ENCODE measurements at places on chromosomes 5 and 9.

DNA sequence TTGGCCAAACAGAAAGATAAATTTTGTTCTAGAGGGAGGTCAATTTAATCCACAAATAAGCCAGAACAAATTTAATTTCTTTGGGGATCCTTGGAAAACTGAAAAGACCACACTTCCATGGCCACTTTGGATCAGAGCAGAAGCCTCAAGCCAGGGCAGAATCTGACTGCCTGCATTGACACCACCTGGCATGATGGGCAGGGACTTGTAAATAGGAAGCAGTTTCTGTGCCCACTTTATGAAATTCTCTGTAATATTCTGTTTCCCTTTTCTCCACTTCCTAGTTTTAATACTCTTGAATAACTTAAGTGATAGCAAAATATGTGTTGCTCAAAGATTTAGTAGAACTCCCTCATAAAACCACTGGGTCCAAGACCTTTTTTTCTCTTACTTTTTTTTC lies 6.7 kb upstream of the TMEM252 start:
- no peak for DNase-seq

DNA sequence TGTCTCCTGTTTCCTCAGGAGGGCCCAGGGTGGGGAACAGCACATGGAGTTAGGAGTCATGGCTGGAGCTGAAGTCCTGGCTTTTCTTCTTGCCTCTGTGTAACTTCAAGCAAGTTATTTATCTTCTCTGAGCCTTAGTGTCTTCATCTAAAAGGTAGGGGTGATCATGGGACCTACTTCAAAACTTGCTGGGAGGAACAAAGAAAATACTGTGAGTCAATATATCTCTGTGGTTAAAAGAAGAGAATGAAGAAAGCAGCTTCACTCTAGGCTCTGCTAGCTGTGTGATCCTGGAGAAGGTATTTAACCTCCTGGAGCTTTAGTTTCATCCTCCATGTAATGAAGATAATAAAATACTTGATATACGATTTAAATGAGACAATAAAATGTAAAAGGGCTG lies 26.5 kb downstream of the AFAP1L1 start:
- no peak for DNase-seq

DNA sequence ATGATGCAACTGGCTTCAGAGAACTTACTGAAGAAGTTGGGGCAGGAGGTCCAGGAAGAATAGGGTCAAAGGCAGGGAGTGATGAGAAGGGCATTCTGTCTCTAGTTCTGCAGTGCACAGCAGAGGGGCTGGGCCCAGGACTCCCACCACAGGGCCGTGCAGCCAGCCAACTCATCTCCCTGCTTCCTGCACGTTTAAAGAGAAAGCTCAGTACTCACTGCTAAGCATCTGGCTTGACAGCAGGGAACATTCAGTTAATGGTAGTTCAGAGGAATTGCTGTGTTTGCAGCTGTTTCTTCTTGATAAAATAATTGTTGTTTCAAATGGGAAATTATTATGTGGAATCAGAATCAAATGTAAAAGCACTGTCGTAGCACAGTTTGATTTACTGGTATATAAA lies 25.6 kb upstream of the SCAMP1 start:
- no peak for DNase-seq

DNA sequence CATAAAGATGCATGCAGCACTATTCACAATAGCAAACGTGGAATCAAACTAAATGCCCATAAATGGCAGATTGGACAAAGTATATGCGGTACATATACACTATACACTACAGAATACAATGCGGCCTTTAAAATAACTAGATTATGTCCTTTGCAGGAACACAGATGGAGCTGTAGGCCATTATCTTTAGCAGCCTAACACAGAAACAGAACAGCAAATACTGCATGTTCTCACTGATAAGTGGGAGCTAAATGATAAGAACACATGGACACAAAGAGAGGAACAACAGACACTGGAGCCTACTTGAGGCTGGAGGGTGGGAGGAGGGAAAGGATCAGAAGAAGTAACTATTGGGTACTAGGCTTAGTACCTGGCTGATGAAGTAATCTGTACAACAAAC lies 758.2 kb downstream of the TLE1 start:
- DNase-seq = no peak

GRCh38 chr5:158591301-158591863 lies 508.3 kb downstream of the EBF1 start:
- no peak for DNase-seq

- peak; percentile 12 for DNase-seq
These were observed 320.4 kb upstream of the EFNA5 start for GRCh38 chr5:107990881-107991810.

DNA sequence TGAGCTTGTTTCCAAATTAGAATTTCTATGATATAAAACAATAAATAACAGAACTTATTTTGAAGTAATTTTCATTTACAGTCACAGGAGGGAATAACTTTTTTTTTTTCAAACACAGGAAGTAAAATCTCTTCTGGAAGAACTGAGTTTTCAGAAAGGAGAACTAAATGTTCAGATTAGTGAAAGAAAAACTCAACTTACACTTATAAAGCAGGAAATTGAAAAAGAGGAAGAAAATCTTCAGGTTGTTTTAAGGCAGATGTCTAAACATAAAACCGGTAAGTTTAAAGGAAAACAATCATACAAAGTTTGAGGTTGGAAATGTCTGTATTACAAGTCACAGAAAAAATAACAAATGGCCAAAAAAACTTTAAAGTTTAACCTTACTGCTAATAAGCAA lies 41.6 kb downstream of the RAB14 start:
- no peak for DNase-seq

DNA sequence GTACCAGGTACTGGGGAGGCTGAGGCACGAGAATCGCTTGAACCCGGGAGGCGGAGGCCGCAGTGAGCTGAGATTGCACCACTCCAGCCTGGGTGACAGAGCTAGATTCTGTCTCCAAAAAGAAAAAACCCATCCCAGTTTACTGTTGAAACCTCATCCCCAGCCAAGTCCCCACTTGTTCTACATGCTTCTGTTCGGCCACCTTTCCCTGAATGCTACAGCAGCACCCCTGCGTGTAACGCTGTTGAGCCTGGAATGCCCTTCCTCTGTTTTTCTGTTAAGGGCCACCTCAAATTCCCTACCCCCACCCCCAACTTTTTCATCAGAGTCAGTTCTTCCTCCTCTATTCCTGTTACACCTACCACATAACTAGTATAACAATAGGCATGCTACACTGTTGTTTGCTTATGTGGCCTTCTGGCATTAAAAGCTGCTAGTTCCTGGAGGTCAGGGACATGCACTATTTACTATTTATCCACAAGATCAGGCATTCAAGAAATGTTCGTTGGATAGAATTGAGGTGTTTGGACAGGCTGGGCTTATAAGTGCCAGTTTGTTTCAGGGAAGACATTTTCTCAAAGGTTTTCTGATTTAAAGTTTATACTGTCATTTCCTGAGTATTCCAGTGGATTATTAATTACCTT lies 47.1 kb upstream of the C5orf47 start:
- no peak for DNase-seq

DNA sequence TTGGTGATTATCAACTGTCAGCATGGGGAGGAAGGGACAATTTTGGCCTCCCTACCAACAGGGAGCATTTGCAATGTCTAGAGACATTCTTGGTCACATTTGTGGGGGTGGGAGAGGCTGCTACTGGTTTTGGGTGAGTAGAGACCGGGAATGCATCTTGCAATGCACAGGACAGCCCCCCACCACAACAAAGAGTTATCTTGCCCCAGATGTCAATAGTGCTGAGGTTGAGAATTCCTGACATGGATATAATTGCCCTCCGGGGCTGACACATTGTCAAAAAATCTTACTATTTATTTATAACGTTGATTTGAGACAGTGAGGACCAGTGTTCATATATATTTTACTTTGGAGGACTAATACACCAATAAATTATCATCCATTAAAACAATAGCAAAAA lies 316.1 kb downstream of the PSAT1 start:
- DNase-seq = no peak

DNA sequence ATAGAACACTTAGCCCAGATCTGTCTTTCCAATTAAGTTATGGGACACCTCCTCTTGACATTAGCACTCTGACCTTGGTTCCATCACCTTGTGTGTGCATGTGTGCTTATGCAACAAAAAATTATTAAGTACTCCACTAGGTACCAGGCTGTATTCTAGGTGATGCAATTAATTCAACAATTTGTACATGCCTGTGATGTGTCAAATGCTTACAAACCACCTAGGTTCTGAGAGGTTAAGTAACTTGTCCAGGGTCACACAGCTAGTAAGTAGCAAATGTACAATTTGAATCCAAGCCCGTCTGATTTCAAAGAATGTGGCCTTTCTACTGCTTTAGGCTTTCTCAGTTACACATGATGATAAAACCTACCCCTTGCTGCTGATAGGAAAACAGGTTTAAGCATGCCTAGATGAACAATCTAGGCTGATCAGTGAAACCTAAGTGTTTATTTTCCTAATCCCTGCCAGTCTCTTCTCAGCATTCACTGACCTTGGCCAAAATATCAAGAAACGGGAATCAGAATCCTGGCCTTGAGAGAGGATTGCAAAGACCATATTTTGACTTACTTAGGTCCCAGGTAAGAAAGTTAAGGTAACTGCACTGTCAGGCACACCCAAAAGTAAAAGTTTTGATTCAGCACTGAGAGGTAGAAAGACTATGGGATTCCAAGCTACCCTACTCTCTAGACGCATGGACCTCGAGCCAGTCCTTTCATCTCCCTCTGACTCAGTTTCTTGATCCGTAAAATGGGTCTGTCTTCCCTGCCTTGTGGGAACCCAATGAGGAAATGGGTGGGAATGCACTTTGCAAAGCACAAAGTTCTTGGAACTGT lies 1.0 kb downstream of the TBC1D2 start:
- no peak for DNase-seq

GRCh38 chr5:31343946-31344345 lies 150.5 kb downstream of the CDH6 start:
- DNase-seq = no peak

- DNase-seq = peak; percentile 77
These were observed 18.9 kb upstream of the SPTLC1 start for GRCh38 chr9:92133949-92134604.

GRCh38 chr5:73726606-73727231 lies 100.7 kb downstream of the ARHGEF28 start:
- DNase-seq = no peak

DNA sequence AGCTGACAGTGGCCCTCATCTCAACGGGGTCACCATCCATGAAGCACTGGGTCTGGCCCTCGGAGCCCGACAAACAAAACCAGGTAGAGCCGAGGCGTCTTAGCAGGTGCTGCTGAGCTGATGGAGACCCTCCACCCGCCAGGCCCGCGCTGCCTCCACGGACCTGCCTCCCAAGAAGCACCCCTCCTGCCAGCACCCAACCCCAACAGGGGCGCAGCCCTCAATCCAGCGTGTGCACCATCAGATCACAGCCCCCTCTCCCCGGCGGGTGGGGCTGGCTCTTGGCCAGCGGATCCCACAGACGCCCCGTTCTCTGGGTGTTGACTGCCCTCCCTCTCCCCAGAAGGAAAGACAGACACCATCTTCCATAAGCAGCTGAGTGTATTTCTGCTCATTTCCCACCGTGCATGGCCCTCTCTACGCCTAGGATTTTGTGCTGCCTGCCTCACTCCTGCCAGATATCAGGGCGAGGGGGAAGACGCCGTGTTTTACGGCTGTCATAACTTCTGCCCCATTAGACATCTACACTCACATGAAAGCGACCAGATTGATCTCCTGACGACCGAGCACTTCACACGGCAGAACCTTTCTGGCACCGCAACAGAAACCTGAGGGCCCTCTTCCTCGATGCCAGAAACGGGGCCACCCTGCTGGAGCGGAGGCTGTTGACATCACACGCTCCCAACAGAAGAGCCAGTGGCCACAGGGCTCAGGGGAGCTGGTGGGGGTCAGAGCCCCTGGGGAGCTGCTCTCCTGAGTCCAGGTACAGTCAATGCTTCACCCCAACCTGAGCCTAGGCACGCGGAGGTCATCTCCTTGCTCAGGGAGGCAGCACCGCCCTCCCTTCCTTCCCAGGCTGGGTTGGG lies 12.4 kb downstream of the NACC2 start:
- no peak for DNase-seq

- DNase-seq = no peak
These were observed 203.9 kb upstream of the RASEF start for GRCh38 chr9:83266666-83267496.

- DNase-seq = no peak
These were observed 87.3 kb downstream of the LIFR start for GRCh38 chr5:38468978-38469706.

- DNase-seq = peak; percentile 78
These were observed 89.0 kb upstream of the MAP1B start for GRCh38 chr5:72018143-72018803.

DNA sequence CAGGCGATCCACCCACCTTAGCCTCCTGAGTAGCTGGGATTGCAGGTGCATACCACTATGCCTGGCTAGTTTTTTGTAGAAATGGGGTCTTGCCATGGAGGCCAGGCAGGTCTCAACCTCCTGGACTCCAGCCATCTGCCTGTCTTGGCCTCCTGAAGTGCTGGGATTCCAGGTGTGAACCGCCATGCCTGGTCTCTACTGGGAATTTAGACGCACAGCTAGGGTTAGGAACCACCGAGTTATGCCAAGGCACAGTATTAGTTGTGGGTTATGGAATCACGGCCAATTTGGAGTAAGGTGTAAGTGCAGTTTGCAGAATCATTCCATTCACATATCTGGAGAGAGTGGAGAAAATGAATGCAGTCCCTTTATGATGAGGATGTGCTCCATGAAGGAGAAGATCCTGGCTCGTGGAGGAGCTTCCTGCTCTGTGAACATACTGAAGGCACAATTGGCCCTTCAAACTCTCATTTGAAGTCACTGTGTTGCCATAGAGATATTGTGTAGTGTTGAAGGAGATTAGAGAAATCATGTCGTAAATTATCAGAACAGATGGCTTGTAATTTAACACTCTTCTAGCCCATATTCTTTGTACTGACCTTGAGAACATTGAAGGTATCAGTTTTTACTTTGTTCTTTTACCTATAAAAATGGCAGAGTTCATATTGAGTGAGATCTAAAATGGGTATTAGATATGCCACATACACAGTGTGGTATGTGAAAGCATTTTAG lies 18.8 kb downstream of the TRIO start:
- DNase-seq = no peak

GRCh38 chr5:86917117-86917579 lies 299.4 kb downstream of the COX7C start:
- peak; percentile 9 for DNase-seq

DNA sequence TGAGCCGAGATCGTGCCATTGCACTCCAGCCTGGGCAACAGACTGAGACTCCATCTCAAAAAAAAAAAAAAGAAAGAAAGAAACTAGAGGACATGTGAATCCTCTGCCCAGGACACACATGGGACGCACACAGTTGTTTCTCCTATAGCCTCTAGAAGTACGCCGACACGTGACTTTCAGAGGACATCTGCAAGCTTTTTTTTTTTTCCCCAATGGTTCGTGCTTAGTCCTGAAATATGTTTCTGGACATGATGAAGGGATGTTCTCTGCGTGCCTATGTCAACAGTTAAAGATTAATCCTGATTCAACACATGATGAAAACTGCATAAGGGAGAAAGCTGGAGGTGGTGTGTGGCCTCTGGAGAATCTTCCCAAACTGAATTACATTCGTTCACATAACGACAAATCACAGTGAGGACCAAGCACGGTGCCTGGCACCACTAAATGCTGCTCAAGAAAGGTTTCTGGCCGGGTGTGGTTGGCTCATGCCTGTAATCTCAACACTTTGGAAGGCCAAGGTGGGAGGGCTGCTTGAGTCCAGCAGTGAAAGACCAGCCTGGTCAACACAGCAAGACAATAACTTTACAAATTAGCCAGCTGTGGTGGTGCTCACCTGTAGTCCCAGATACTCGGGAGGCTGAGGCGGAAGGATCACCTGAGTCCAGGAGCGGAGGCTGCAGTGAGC lies 9.8 kb downstream of the COL23A1 start:
- DNase-seq = no peak

GRCh38 chr9:102497709-102498108 lies 497.4 kb upstream of the CYLC2 start:
- peak; percentile 55 for DNase-seq

- no peak for DNase-seq
These were observed 2.9 kb upstream of the PRRC2B start for GRCh38 chr9:131391020-131391419.
